ENCODE measurements at places on chromosomes 6 and 20.

DNA sequence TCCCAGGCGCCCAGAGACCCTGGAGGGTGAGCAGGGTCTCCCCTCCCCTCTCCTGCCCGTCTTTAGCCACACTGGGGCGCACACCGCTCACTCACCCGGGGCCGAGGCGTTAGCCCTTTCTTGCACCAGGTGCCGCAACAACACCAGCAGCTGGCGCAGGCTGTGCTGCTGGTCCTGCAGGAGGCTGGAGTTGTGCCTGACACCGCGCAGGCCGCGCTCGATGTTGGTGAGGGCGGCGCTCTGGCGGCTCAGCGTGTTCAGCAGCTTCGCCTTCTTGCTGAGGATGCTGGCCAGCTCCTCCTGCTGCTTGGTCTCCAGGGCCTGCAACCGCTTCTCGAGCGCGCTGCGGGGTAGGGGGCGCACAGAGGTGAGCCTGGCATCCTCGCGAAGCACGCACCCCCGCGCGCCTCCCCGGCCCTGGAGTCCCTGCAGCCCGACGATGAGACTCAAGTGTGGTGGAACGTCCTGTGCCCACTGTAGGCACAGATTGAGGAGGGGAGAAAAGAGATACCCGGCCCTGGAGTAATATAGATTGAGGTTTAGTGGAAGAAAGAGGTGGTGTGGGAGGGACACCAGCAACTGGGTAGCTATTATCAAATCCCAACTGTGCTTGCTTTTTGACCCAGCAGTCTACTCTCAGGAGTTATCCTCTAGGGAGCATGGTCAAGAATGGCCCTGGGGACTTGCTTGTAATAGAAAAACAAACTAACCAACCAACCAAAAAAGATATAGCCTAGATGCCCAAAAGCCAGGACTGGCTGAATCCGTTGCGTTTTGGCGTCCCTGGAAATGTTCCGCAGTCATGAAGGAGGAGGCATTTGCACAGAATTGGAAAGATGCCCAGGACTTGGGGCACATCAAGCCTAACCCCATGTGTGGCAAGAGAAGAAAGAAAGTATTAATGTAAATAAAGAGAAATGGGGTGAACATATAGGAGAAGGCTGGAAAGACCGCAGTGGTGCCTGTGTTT lies 30.9 kb downstream of the ANGPT4 start:
- DNase-seq: peak; percentile 30

GRCh38 chr6:38477680-38478260 lies 162.0 kb downstream of the BTBD9 start:
- DNase-seq: no peak

- DNase-seq: no peak
Observed at GRCh38 chr6:161618831-161619454, 345.1 kb upstream of the AGPAT4 start.

GRCh38 chr6:149938571-149939355 lies 3.1 kb upstream of the ULBP2 start:
- DNase-seq: peak; percentile 76

DNA sequence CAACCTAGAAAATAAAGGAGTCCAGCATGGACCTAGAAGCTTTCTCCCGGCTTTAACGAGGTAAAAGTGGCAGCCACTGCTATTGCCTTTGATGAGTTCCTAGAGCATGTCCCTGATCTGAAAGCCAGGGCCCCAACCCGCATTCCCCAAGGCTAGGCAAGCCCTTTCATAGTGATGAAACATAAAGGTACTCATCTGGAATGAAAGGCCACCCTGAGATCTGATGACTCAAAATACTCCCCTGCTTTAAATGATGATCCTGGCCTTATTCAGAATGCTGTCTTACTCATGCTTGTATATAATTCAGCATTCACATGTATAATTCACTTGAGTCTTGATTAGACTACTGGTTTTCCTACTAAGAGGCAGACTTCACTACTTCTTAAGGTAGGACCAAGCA lies 21.3 kb downstream of the TTPAL start:
- DNase-seq: no peak

DNA sequence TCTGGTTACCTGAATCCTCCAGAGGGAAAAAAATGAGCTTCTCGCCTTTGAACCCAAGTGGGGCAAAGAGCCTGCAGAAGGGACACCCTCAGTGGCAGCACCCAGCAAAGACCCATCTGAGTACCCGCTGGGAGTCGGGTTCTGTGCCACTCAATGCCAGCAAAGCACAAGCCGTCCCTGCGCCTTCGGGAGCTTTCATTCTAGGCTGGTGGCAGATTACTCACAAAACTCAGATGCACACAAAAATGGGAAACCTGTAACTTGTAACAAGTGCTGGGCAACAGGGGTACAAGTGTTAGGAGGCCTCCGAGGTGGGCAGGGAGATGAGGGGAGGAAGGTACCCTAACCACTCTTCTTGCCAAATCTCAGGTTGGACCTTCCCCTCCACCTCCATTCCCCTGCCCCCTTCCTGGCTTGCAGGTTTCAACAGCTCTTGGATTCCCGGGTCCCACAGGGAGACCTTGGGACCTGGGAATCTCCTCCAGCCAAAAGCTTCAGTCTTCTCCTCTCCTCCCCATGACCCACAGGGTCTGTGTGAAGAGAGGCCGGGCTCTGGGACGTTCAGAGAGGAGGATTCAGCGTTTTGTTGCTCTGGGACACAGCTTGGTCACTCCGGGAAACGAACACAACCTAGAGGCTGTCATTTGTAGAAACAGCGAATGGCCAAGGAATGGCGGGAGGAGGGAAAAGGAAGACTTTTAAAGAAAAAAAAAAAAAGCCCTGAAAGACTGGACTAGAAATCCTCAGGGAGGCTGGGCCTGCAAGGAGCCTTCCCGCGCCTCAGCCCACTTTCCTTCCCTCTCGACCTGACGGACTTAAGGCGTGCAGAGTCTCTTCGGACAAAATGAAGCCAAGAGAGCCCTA lies 1.2 kb upstream of the PARD6B start:
- DNase-seq: peak; percentile 10

- no peak for DNase-seq
Observed at GRCh38 chr6:68497927-68498326, 137.2 kb upstream of the ADGRB3 start.

GRCh38 chr6:142686507-142686887 lies 258.5 kb downstream of the HIVEP2 start:
- DNase-seq: no peak

GRCh38 chr6:32439602-32440214 lies at the start of gene HLA-DRA:
TSS of gene HLA-DRA (plus strand) at chr6:32439887. CDS start at chr6:32439951, 64 bp downstream.
- DNase-seq: peak; percentile 92

DNA sequence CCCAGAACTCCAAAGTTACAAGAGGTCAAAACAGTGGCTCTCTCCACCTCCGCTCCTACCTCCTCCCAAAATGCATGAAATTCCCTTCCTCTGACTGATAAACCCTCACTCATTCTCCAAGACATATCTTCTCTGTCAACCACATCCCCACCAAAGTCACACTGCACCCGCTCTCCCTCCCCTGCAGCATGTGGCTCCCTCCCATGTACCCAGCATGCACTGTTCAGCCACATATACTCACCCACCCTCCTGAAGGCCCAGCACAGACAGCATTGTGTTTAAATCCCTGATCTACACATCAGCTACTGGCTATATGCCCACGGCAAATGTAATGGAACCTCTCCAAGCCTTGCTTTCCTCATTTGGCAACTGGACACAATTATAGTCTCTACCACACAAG lies 5.5 kb upstream of the POU5F1 start:
- no peak for DNase-seq

DNA sequence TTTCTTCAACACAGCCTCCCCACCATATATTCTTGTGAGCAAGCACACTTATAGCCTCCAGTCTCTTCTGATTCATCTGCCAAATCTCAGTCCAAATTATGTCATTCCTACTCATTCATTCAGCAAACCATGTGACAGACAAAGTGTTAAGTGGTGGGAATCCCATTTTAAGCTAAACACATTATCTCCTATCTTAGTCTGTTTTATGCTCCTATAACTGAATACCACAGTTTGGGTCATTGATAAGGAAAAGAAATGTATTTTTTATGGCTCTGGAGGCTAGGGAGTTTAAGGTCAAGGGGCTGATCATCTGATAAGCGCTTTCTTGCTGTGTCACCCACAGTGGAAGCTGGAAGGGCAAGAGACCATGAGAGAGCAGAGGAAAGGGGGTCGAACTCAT lies 23.9 kb upstream of the SMIM13 start:
- no peak for DNase-seq

GRCh38 chr6:166344240-166344639 lies 1.9 kb upstream of the SFT2D1 start:
- no peak for DNase-seq

DNA sequence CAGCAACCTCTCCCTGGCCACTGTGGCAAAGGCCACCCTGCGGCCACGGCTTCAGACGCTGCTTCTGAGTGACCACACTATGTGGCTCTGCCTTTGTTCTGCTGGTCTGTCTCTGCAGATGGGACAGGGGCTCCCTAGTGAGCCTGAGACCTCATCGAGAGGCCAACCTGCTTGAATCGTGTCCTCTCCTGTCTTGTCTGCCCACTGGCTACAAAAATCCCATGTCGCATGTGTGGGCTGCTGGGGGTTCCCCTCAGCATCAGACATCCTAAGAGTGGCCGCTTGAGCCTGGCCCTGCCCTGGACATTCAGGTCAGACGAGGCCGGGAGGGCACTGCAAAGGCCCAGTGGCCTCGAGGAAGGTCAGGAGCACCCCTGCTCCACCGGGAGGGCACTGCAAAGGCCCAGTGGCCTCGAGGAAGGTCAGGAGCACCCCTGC lies 222.9 kb downstream of the DLL1 start:
- no peak for DNase-seq

DNA sequence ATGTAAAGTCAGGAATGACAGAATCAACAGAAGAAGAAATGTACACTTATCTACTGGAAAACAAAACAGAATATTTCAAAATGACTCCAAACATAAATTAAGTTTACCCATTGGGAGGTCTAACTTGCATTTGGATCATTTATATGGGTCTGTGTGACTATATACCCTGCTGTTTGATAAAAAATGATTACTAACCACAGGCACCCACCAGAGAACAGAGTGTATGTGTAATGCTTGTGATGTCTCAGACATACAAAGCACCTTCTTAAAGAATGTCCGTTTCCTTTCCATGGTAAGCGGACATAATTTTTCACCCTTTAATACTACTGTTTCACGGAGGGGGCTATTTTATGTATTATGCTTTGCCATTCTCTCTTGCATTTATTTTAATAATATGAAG lies 19.2 kb downstream of the SIM1 start:
- no peak for DNase-seq

DNA sequence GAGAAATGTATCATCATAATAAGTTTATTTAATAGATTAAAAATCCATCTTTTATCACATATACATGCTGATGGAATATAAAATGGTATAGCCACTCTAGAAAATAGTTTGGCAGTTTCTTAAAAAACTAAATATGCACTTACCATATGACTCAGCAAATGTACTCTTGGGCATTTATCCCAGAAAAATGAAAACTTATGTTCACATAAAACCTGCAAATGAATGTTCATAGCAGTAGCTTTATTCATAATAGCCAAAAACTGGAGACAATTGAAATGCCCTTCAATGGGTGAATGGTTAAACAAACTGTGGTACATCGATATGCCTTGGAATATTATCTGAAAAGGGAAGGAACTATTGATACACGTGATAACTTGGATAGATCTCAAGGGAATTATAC lies 6.4 kb upstream of the NCOA7 start:
- no peak for DNase-seq

GRCh38 chr6:1756472-1757129 lies 146.9 kb downstream of the FOXC1 start:
- DNase-seq: no peak

DNA sequence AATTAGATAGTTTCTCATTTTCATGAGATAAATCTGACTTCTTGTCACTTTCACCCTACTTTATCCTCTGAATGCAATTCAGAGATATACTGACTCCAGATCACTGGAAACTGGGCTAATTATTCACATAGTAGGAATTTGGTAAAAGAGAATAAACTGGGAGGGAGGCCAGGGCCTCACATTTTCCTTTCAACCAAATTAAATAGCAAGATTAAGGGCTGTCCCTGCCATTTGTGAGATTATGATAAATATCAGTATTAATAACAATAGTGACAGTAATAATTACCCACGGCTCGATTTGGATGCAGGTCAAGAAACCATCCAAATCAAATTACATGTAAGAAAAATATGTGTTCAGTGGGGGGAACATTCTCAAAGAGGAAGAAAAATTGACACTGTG lies 140.5 kb downstream of the CD83 start:
- no peak for DNase-seq

DNA sequence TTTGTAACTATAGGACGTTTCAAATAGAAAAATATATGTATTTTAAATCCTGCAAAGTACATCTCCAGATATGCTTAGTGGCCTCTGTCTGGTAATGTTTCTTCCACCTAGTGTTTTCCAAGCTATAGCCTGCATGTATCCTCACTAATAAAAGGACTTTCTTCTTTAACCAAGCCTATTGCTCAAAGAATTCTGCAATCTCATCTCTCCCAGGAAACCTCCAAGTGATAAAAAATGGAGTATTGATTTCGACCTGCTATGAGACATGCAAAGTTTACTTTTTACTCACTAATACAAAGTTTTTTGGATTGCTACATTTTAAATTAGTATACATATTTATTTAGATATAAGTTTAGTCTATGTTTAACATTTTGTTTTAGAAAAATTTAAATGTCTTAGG lies 23.3 kb downstream of the ADGRB3 start:
- no peak for DNase-seq

DNA sequence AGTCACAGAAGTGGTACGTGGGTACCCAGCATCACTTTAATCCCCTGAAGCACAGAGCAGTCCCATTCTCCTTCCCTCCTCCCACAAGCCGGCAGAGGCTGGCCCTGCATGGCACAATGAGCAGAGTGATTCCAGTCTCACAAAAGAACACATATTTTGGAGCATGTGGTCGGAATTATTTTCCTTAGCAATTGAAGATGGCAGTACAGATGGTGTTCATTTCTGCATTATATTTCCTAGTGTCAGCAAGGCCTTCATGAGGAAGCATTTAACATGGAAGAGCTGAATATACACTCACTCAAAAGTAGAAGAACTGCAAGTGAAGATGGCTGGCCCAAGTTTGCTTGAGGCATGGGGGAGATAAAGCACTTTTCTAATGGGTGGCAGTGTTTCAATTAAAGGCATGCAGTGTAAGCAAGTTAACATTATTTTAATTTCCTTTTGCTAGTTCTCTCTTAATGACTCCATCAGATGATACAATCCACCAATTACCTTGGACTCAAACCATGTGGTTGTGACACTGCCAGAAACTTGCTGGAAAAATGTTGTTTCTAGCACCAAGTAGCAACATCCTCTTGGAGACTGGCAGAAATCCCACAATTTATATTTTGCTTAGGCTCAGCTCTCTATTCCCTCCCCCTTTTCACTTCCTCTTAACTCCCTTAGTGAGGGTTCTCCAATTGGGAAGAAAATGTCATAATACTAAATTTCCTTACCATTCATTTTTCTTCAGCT lies 74.4 kb downstream of the ARHGAP18 start:
- no peak for DNase-seq

- no peak for DNase-seq
Observed at GRCh38 chr6:112409311-112409710, 62.2 kb downstream of the RFPL4B start.

- no peak for DNase-seq
Observed at GRCh38 chr6:161138543-161139303, 135.1 kb downstream of the AGPAT4 start.

GRCh38 chr20:34925981-34926380 lies 29.6 kb downstream of the GSS start:
- DNase-seq: no peak

Measured in CD14-positive monocyte (primary cell).